Fibroblast of skin of back (primary cell): ENCODE measurements at places on chromosomes 3 and 15.

DNA sequence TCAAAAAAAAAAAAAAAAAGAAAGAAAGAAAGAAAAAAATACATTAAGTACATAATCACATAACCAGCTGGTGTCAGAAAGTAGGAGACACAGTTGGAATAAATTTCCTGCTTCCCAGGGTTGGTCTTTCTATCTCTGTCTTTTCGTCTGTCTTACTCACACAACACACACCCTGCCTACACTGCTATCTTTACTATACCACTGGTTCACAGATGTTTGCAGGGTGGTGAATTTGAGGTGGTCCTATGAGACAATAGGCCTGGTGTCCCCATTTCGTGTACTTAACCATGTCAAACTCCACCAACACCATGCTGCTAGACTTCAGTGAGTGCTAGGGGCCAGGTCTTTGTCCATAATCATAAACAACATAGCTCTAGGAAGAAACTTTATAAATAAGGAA is 17.6 kb upstream of the CD47 start:
- DNase-seq = no peak

GRCh38 chr3:127215714-127216414 is 22.9 kb downstream of the PRR23E start:
- DNase-seq = no peak

GRCh38 chr3:4877173-4877787 is 102.0 kb upstream of the BHLHE40 start:
- DNase-seq = no peak

DNA sequence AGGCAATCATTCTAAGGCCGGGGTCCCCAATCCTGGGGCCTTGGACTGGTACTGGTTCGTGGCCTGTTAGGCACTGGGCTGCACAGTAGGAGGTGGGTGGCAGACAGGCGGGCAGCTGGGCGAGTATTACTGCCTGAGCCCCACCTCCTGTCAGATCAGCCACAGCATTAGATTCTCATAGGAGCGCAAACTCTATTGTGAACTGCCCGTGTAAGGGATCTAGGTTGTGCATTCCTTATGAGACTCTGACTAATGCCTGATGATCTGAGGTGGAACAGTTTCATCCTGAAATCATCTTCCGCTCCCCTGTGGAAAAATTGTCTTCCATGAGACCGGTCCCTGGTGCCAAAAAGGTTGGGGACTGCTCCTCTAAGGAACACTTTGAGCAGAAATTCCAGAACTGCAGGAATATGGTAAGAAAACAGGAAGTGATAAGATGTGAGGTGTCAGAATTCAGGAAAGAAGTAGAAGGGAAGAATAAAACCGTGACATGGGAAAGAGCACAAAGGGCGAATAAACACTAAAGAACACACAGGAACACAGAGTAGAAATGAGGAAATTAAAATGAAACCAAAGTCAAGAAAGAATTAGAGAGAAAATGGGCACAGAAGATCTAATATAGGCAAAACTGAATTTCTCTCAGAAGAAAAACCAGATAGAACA is 57.6 kb downstream of the PDCD6IP start:
- DNase-seq = no peak

GRCh38 chr3:151316267-151316991 is at the start of gene GPR87:
Gene GPR87, minus strand, starts transcription at chr3:151316820. Its CDS starts 16,720 bp downstream, at chr3:151300100.
- DNase-seq = no peak

- peak; percentile 96 for DNase-seq
Observed at GRCh38 chr15:60421544-60421943, 23.8 kb upstream of the ANXA2 start.

DNA sequence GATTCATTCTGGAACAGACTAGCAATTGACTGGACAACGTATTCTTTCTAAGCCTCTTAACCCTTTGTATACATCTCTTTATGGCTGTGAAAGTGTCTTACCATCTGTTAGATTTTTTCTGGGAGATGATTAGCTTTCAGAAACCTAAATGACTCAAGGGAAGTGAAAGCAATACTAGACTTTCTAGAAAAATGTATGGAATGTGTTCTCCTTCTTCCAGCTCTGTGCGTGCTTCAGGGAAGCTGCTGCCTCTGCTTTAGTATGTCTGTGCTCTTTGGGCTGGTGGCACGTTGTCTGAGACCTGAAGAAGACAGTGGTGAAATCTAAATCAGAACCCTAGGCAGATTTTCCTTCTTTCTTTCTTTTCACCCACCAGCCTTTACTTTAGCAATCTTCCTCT is 89.5 kb downstream of the ITPR1 start:
- DNase-seq = peak; percentile 48

DNA sequence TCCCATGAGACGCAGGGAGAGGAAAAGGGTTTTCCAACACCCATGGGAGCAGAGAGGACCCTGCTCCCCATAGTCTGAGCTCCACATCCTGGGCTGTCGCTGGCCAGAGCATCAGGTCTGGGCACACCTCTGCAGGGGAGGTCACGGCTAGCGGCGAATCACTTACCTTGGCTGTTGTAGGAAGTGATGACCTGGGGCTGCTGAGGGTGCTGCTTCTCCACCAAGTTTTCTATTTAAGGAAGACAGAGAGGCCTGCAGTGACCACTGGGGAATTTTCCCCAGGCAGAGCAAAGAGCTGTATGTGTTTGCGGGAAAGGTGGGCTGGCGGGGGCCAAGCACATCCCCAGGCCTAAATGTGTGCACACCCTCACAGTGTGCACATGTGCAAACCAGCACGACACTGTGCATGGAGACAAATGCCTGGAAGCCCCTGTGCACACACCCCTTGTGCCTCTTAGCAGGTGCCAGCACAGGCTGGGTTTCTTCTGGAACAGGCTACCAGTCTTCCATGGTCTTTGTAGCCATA is 7.6 kb downstream of the KY start:
- DNase-seq = no peak

GRCh38 chr15:61084944-61085367 is 144.1 kb downstream of the RORA start:
- DNase-seq = no peak

- DNase-seq = no peak
Observed at GRCh38 chr3:24506966-24507775, 12.5 kb upstream of the THRB start.

- peak; percentile 31 for DNase-seq
Observed at GRCh38 chr3:138944929-138945708, 1.8 kb downstream of the FOXL2 start.

DNA sequence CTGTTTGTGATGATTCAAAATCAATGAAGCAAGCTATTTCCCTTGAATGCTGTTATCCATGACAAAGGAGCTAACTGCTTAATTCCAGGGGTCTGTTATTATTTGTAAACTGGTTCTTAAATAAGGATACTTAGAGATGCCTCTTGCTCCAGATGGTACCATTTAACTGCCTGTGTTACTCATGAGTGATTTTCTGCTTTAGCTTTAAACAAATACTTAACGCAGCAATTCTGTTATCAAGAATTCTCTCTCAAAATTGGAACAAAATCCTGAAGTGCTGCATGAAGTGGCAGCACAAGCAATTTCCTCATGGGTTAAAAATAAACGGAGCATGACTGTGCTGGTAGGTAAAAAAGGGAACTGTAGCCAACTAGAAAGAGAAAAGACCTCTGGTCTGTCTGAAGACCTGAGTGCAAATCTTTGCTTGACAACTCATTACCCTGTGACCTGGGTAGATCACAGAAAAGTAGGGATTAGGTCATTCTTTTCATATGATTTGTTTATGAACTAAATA is 62.5 kb upstream of the GBE1 start:
- DNase-seq = no peak

DNA sequence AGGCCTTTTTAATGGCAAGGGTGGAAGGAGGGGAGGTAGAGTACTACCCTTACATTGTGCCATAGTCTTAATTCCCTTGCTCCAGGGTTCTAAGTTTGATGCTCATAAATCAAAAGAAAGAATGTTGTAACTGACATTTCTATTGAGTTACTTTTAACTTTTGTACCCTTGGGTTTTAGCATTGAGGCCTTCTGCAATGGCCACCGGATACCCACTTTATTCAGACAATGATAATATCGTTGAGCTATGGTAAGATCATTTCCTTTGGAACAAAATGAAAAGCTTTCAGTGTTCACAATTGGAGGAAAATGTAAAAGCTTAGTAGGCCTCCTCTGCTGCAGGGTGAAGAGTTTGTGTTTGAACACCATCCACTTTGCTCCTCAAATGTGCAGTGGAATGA is 16.8 kb downstream of the CGNL1 start:
- no peak for DNase-seq

DNA sequence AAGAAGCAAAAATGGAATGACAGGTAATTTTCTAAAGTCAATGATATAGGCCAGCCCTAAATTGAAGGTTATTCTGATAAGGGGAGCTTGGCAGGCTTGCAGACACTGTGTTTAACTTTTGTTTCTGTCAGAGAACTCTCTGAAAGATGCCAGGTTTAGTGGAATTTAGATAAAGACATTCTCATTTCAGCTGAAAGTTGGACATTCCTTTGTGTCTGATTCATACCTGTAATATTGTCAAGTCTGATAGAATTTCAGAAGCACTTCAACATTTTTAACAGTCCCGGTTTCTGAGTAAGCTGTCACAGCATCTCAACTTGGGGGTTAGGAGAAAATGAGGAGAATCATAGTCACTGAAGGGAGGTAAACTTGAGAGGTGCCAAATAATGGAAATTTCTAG is 84.0 kb downstream of the DIPK2A start:
- peak; percentile 75 for DNase-seq

DNA sequence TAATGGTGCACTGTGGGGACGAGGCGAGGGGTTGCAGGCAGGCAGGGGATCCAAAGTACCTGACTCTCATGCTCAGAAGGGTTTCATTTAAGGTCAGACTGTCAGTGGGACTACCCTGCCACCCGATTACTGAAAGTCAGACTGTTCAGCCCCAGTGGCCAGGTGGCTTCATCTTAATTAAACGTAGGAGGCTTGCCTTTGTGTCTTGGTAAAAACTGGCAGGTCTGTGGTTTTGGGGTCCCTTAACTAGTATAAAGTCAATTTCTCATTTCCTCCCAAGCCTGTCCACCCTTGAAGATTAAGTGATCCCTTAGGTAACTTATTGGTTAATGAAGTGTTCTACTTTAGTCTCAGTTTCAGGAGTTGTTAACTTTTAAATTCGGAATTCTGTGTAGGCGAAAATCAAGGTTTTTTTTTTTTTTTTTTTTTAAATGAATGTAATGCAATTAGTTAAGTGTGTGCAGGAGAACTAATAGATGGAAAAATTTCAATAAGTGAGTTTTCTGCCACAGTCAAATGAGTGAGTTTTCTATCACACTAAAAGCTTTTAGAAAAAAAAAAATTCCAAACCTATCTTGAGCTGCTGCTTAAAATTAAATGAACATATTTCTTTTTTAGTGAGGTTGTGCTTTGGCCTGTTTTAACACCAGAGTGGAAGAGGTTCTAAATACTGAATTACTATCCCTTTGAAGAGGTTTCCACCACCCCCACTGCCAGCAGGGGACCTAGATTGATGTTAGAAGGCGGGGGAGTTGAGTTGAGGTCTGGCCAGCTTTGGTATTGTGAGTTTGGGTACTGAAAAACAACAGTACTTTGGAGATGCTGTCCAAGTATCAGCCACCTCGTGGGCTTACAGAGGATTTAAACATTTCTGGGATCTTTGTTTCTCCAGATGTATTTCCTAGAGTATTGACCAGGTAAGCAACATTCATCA is 15.2 kb downstream of the ITPR1 start:
- DNase-seq = no peak

DNA sequence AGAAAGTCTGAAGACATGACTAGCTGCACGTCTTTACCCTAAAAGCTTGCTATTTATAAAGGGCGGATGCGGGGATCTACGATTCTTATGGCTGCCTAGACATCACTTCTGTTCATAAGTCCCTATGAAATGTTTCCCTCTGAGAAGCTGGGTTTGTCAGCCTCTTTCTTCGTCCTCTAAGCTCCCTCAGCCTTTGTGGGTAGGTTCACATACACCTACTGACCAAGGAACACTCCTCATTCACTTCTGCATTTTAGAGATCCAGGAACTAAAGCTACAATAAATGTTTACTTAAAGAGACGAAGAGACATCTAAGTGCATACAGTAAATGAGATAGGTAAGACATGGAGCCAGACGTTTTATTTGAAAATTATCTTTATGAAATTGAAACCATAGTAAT is 16.7 kb upstream of the RAMAC start:
- no peak for DNase-seq

GRCh38 chr3:120145542-120146285 is 51.5 kb upstream of the GSK3B start:
- peak; percentile 70 for DNase-seq

DNA sequence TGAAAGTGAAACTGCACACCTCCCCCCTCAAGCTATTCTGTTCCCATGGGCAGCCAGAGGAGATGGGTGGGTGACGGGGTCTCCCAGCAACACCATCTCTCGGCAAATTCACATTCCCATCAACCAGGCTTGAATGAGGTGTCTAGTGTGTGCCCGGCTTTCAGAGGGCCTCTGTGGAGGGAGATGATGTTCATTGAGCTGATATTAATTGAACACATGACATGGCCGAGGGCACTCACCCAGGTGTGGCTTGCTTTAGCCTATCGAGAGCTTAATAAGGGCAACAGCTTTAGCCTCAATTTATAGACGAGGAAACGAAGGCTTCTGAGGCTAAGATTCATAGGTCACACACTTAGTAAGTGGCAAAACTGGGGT is 288.0 kb downstream of the UACA start:
- no peak for DNase-seq

- no peak for DNase-seq
Observed at GRCh38 chr3:46989146-46989810, 9.8 kb downstream of the NBEAL2 start.

DNA sequence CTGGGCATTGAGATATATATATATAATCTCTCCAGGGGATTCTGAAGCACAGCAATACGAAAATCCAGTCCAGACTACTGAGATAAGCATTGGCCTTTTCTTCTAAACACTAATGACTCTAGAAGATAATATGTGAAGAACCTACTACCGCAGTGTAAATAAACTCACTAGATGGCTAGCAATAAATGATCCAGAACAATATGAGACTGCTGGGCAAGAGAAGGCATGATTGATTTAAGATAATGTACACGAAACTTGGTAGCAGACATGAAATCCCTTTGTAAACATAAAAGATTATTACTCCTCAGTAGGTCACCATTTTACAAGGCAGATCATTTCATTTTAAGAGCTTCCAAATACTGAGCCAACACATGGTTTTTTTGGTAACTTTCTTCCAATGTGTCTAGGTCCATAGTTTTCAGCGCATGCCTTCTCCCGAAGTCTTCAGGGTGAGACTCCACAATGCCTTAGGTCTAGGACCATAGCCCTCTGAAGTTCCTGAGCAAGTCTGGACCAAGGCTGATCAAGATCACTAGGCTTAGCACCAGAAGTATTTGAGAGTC is 193.2 kb downstream of the LRRN1 start:
- no peak for DNase-seq

DNA sequence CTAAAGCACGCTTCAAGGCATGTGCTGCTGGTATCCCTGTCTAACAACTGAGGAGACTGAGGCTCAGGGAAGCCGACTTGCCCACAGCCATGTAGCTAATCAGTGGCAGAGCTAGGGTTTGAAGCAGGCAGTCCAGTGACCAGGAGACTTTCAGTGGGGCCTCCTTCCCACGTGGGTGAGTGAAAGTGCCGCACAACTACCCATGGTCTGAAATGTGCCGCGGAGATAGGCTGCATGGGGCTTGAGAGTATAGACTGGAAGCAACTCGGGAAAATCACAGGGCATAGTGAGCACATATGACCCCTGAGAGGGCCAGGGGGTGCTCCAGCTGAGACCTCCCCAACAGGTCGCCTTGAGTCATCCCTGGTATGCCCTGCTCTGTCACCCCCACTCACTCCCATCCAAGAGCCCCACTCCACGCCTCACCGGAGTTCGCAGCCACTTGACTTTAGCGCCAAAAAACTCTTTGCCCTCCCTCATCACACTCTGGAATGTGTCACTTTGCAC is 19.1 kb downstream of the FAM174B start:
- no peak for DNase-seq

- peak; percentile 14 for DNase-seq
Observed at GRCh38 chr3:130661140-130661891, 85.3 kb downstream of the PIK3R4 start.

- no peak for DNase-seq
Observed at GRCh38 chr3:32281570-32282106, 43.2 kb downstream of the CMTM8 start.
